ENCODE measurements at places on chromosomes 11 and 22. TPM values are rescaled to one million over a fixed set of nuclear protein-coding genes. Genes with fewer than 3 reads are reported as not detected.

GRCh38 chr22:29314537-29315285 lies 786 bp downstream of the RASL10A start:
- DNase-seq = no peak

DNA sequence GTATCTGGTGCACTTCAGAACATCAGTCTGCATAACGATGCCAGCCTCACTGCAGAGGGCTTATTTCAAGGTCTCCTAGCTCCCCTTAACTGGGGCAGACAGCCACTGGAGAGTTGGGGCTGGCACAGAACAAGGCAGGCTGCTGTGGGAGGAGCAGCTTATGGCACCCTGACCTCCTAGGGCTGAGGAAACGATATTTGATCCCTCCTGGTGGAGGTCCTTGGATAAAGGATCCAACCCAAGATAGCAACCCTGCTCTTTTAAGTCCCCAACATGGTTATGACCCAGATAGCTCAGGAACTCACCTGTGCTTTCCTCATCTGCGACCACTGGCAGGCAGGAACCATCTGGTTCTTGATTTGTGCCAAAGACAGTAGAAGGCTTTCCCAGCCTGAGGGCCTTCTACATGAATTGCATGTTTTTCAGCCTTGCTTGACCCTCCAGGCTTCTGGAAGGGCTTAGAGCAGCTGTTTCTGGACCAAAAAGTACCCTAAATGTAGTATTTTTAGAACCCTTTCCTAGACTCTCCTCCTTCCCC lies 2.8 kb downstream of the TMEM109 start:
- DNase-seq = no peak

DNA sequence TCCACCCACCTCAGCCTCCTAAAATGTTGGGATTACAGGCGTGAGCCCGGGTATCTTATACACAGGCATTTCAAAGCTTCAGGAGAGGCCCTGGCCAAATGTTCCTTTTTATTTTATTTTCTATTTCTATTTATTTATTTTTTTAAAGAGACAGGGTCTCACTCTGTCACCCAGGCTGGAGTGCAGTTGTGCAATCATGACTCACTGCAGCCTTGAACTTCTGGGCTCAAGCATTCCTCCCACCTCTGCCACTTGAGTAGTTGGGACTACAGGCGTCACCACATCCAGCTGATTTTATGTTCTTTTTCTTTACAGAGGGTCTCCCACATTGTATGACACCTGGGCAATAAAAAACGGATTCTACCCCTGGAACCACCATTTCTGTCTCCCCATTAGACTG lies 71.2 kb downstream of the FBXO7 start:
- DNase-seq = no peak

GRCh38 chr22:32202539-32203180 lies 2.2 kb downstream of the RFPL2 start:
- peak; percentile 41 for DNase-seq

GRCh38 chr11:67468759-67469507 lies at the start of gene TMEM134:
TSS of gene TMEM134 (minus strand) at chr11:67469251. CDS start at chr11:67469192, 59 bp downstream.
- DNase-seq = peak; percentile 96

GRCh38 chr11:45704635-45705034 lies 39.2 kb upstream of the CHST1 start:
- no peak for DNase-seq

- DNase-seq = no peak
Observed at GRCh38 chr11:8532475-8532874, 61.6 kb downstream of the STK33 start.

DNA sequence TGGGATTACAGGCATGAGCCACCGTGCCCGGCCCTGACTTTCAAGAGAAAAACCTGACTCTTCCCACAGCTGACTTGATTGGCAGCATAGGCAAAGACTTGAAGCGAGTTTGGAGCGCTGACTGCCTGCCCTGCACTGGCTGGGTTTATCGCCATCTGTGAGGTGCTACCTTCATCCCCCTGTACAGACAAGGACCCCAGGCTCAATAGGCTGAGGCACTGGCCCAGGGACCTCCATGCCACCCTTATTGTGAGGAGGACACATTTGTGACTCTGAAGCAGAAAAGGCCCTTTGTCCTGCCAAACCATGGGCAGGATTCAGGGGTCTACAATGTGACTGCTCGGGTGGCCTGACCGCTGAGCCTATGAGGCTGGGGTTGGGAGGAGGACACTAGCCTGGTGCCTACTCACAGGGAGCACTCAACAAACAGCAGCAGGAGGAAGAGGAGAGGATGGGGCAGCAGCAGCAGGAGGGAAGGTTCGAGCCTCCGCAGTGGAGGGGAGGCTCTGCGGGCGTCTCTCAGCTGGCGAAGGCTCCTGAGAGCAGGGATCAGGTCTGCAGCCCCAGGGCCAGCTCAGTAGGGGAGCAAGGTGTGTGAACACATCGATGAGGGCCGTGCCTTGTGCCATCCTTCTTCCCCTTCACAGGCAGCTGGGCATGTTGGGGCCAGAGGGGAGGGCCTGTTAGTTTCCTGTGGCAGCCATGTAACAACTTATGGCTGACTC lies 72.9 kb upstream of the WNT7B start:
- no peak for DNase-seq

Gene SYT12
- polyA plus RNA-seq = 5.1 TPM

Gene C11orf24
- polyA plus RNA-seq = 23.2 TPM

Gene HBG1
- not detected for polyA plus RNA-seq

Gene C11orf52
- polyA plus RNA-seq = 9.1 TPM

Gene SLC35F2
- polyA plus RNA-seq = 2.5 TPM

Gene CABP4
- polyA plus RNA-seq = 4.8 TPM

Gene MMP13
- polyA plus RNA-seq = not detected

Gene C11orf65
- 1.4 TPM for polyA plus RNA-seq

Gene APOA4
- polyA plus RNA-seq = not detected
